Muscle of leg (tissue), 16 donors: ENCODE measurements at places on chromosomes 1 and 21.
A peak's percentile ranks its signal among the peaks of the same experiment; 100 is the strongest.

- H3K27ac ChIP-seq, result no peak overlapping the region
- DNase-seq, result no peak
- no peak overlapping the region for H3K4me3 ChIP-seq
- H3K4me1 ChIP-seq, result no peaks in the 10 kb centered on the region
- H3K36me3 ChIP-seq, result peaks cover 33% of the 10 kb centered on the region
These were observed 120.1 kb downstream of the PRDM2 start for GRCh38 chr1:13820055-13820454.

DNA sequence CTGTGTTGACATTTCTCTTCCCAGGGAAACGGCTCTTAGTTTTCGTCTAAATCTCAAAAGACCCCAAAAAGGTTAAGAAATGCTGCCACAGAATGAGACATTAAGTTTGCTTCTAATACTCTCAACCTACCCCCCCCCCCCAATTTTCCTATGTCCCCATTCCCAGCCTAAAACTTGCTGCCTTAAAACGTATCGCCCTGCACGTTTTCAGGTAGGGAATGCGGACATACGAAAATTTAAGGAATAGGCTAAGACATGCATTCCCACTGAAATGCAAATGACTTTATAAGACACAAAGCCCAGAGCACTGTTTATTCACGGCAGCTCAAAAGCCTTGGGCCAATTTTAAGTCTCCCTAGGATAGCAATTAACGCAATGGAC, 45.4 kb downstream of the GFI1 start:
- DNase-seq, result no peak
- H3K36me3 ChIP-seq, result no peaks in the 10 kb centered on the region
- no peak overlapping the region for H3K4me3 ChIP-seq
- H3K27ac ChIP-seq, result no peak overlapping the region
- H3K27me3 ChIP-seq, result no peaks in the 10 kb centered on the region

DNA sequence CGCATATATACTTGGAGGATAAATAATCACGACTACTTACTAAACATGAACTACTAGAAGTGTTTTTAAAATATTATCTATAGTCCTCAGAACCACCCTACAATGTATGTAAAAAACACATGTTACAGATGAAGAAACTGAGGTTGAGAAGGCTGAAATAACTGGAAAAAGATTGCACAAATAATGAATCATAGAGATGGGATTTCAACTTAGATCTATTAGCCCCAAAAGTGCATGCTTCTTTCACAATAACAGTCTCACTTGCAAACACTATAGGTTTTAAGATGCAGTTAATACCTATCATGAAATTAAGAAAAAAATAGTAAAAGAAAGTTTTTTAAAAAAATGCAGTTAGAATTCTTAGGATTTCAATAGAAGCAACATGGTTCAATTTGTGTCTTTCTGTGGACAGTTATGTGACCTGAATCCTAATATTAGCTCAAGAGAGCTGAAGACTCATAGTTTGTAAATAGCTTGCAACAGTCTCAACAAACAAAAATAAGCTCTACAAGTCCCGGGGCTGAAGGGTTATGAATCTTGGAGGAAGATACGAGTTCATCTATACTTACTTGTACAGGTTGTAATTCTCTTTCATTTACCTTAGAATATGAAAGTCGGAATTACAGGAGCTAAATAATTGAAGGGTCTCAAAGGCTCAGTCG, 58.6 kb upstream of the NTPCR start:
- H3K4me1 ChIP-seq, result no peaks in the 10 kb centered on the region
- H3K27me3 ChIP-seq, result no peaks in the 10 kb centered on the region
- no peak for DNase-seq
- H3K4me3 ChIP-seq, result no peak overlapping the region
- no peaks in the 10 kb centered on the region for H3K36me3 ChIP-seq

DNA sequence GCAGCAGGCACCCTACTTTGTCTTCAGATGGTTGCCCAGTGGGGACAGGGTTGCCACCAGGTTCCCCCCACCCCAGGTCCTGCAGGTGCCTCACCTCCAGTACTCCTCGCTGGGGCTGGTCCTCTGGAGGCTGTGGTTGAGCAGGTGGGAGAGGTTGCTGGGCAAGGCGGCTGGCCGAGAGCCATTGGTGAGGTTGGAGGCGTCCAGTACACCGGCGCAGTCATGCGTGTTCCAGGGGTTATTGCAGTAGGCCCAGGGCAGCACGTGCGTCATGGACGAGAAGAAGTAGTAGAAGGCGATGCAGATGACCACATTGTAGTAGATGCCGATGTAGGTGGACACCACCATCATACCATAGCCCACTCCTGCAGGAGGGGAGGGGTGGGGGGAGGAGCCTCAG, 16.9 kb downstream of the CCDC24 start:
- H3K27me3 ChIP-seq, result no peaks in the 10 kb centered on the region
- no peak for DNase-seq
- H3K36me3 ChIP-seq, result peaks cover 4% of the 10 kb centered on the region
- H3K4me1 ChIP-seq, result peaks cover 5% of the 10 kb centered on the region

DNA sequence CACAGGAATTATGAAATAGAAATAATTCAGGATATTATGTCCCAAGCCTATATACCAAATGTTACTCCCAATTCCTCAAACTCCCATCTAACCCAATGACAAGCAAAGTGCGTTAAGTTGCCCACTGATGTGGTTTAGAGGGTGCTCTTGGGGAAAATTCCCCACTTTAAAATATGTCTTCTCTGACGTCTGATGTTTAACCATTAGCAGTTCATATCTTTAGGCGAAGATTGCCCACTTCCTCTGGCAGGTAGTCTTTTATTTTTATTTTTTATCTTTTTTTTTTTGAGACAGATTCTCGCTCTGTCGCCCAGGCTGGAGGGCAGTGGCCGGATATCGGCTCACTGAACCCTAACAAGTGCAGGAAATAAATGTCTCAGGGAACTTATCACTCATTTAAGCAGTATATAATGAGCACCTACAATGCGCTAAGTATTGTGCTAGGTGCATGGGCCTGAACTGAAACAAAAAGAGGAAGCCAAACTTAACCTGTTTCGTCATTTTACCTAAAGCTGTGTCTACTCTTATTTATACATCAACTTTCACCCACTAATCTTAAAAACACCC, 1.3 kb upstream of the LYST start:
- no peak for DNase-seq
- H3K36me3 ChIP-seq, result no peaks in the 10 kb centered on the region
- H3K27me3 ChIP-seq, result peaks cover 2% of the 10 kb centered on the region
- peaks cover 8% of the 10 kb centered on the region for H3K4me1 ChIP-seq
- H3K27ac ChIP-seq, result peak overlapping the region; percentile 85

DNA sequence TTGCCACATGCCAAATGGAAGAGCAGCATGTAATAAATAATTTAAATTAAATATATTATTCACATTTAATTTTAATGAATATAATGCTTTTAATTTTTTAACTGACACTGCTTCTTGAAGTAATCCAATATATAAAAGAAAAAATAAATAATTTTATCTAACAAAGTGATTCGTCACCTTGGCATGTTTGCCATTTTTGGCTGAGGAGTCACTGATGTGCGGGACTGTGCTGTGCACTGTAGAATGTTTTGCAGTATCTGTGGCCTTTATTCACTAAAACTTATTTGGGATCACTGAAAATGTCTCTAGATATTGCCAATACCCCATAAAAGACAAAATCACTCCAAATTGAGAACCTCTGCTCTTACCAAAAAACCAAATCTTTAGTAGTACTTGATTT, 807.8 kb downstream of the BRINP3 start:
- no peak overlapping the region for H3K27ac ChIP-seq
- DNase-seq, result no peak
- H3K27me3 ChIP-seq, result no peaks in the 10 kb centered on the region
- H3K36me3 ChIP-seq, result no peaks in the 10 kb centered on the region
- H3K4me3 ChIP-seq, result no peak overlapping the region
- no peaks in the 10 kb centered on the region for H3K4me1 ChIP-seq

GRCh38 chr1:192401825-192402224, 85.0 kb downstream of the RGS21 start:
- peak; percentile 16 for DNase-seq
- no peak overlapping the region for H3K4me3 ChIP-seq
- H3K27ac ChIP-seq, result no peak overlapping the region
- no peaks in the 10 kb centered on the region for H3K27me3 ChIP-seq
- no peaks in the 10 kb centered on the region for H3K4me1 ChIP-seq
- no peaks in the 10 kb centered on the region for H3K36me3 ChIP-seq

- peak overlapping the region; percentile 95 for H3K4me3 ChIP-seq
- no peaks in the 10 kb centered on the region for H3K27me3 ChIP-seq
- H3K27ac ChIP-seq, result peak overlapping the region; percentile 98
- peak; percentile 24 for DNase-seq
These were observed 1.2 kb downstream of the ETV3 start for GRCh38 chr1:157137046-157137407.

DNA sequence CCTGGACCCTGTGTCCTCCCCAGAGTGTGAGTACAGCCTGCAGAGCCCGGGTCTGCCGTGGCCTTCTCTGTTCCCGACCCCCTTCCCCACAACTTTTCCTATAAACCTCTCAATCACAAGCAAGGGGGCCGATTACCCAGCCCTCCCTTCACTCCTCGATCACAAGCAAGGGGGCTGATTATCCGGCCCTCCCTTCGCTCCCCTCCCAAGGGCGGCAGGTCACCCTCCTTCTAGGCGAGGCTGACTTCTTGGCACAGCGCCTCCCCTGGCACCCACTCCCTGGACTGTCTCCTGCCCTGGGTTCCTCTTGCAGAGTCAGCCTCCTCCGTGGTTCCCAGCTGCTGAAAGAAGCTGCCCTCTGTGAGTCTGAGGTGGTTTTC, 12.3 kb upstream of the LDLRAP1 start:
- H3K27ac ChIP-seq, result no peak overlapping the region
- no peak for DNase-seq
- peaks cover 2% of the 10 kb centered on the region for H3K27me3 ChIP-seq
- H3K36me3 ChIP-seq, result no peaks in the 10 kb centered on the region
- H3K4me3 ChIP-seq, result no peak overlapping the region

DNA sequence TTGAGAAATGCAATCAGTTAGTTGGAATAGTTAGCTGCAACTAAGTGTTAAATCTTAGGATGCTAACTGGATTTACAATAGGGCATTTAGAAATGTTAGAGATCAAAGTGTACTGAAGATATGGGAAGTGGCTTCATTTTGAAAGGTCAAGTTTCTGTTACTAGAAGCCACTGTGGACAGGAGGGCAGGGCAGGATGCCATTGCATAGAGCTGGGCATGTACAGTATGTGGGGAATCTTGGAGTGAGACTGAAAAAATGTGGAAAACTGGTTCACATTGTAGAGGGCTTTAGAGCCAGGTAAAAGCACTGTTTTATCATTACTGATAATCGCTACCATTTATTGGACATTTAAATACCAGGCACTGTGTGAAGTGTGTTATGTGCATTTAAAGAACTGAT, 31.0 kb downstream of the ARID1A start:
- no peak for DNase-seq
- H3K27ac ChIP-seq, result no peak overlapping the region

GRCh38 chr1:62263006-62263813, 56.0 kb downstream of the KANK4 start:
- peaks cover 5% of the 10 kb centered on the region for H3K4me1 ChIP-seq
- H3K27me3 ChIP-seq, result no peaks in the 10 kb centered on the region
- no peak overlapping the region for H3K4me3 ChIP-seq
- no peak overlapping the region for H3K27ac ChIP-seq
- DNase-seq, result peak; percentile 52
- H3K36me3 ChIP-seq, result no peaks in the 10 kb centered on the region

DNA sequence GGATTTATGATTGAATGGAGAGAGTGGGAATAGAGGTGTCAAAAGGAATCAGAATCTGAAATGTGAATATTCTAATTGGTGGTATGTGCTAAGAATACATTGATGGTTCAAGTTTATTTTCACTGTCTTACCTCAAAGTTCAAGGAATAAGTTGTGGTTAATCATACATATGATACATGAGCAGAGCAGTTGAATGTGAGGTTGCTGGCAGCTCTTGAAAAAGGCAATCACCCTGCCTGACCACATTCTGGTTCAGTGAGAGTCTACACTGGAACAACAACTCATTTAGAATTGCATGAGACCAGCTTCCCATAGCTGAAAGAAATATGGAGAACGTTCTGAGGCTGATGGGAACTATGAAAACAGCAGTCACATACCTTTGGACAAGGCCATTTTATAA, 68.3 kb upstream of the ARHGAP29 start:
- H3K27ac ChIP-seq, result no peak overlapping the region
- H3K4me1 ChIP-seq, result no peaks in the 10 kb centered on the region
- no peak for DNase-seq
- no peaks in the 10 kb centered on the region for H3K36me3 ChIP-seq
- no peaks in the 10 kb centered on the region for H3K27me3 ChIP-seq

DNA sequence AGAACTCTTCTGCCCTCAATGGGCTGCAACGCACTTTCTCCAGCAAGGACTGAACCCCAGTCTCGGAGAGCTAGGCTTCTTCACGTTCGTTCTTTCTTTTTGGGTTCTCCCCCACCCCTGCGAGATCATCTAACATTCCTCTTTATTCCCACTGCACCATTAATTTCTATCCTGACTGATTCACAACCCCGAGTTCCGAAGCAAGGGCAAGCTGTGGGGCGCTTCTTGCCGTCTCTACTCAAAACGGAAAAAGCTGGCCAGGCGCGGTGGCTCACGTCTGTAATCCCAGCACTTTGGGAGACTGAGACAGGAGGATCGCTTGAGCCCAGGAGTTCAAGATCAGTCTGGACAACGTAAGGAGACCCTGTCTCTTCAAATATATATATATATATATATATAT, 37.4 kb upstream of the BTG2 start:
- H3K4me3 ChIP-seq, result peak overlapping the region; percentile 85
- H3K27ac ChIP-seq, result no peak overlapping the region
- no peak for DNase-seq
- no peaks in the 10 kb centered on the region for H3K36me3 ChIP-seq

DNA sequence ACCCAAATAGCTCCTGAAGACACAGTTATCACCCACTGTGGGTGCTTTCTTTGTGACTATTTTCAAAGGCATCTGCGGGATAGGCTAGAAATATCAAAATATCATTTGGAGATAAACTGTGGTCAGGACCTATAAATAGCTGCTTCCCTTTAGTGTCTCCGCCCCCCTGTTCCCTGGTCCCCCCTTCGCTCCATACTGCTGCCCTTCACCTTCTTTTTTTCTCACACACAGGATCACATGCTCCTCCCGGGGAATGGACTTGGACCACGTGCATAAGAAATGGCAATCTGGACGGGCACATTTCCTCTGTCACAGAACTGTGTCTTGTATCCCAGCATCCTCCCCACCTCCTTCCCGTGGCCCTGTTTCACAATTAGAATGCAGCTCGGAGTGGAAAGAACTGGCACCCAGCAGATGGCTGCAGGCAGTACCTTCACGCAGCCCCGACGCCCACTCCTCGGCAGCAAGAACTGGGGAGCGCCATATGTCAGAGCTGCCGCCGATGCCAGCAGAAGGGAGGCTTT, 68.8 kb upstream of the SSX2IP start:
- no peak overlapping the region for H3K4me3 ChIP-seq
- H3K27me3 ChIP-seq, result peaks cover 6% of the 10 kb centered on the region
- no peaks in the 10 kb centered on the region for H3K4me1 ChIP-seq
- no peaks in the 10 kb centered on the region for H3K36me3 ChIP-seq
- H3K27ac ChIP-seq, result no peak overlapping the region
